ENCODE measurements at places on chromosomes 1 and 21.
A peak's percentile ranks its signal among the peaks of the same experiment; 100 is the strongest.

DNA sequence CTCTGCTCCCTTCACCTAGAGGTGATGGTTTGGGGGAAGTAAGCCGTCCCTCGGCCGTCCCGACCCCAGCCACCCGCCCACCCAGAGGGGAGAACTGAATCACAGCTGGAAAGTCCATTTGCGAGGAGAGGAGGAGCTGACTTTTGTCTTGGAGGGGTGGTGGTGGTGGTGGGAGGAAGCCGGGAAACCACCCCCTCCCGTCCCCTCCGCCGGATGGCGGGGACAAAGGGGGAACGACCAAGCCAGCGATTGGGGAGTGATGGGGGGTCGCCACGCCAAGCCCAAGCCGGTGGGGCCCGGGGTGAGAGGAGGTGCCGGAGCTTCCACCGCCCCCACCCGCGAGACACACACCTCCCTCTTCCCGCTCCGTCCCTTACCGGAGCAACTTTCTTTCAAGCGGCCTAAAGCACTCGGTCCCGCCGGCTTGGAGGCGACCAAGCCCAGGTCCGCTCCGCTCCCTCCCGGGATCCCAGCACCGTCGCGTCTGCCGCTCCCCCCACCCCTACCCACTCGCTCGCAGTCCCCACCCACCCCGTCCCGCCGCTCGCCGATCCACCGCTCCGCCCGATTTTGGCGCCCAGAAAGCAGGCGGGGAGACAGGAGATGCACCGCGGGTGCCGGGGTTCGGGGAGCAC, 540 bp downstream of the ARHGEF2 start:
- peak; percentile 70 for DNase-seq

DNA sequence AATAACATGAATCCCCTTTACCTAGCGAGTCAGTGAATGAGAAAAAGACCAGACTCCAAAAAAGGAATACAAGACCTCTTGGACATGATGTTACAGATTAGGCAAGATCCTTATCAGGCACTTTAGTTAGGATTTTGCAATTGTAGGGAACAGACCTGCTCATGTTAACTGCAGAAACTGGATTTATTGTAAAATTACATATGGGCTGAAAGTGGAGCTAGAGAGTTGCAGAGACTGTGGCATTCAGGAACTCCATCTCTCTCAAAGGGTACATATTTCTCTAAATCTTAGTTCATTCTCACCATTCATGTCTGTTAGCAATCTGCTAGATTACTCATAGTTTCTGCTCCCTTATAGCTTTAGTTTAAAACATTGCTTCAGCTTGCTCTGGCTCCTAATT, 142.2 kb downstream of the PAPPA2 start:
- DNase-seq, result no peak

GRCh38 chr1:210755991-210756659, 377.8 kb downstream of the KCNH1 start:
- no peak for DNase-seq

DNA sequence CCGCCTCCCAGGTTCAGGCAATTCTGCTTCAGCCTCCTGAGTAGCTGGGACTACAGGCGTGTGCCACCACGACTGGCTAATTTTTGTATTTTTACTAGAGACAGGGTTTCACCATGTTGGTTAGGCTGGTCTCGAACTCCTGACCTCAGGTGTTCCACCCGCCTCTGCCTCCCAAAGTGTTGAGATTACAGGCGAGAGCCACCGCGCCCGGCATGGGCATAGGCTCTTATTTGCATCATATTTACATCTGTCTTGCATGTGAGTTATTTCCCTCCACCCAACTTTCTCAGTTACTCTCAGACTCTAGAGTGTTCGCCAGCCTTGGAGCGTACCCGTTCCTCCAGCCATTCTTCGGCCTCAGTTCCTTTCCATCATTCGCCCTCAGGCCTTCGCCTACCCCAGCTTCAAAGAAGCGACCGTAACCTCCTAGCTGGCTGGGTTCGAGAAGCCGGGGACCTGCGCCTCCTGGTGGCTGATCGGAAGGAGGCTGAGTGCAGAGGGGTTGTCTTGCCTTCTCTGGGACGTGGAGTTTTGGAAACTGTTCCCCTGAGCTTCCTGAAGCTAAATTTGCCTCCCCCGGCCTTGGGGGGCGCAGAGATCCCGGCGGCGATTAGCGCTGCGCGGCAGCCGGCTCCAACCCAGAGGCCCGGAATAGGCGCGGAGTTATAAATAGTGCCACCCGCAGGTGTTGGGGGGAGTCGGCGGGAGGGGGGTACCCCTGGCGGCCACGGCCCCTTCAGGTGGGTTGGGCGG, 3.6 kb upstream of the ZBTB7B start:
- peak; percentile 82 for DNase-seq

- DNase-seq, result no peak
Measured at GRCh38 chr1:55827350-55827749, 612.2 kb upstream of the USP24 start.

DNA sequence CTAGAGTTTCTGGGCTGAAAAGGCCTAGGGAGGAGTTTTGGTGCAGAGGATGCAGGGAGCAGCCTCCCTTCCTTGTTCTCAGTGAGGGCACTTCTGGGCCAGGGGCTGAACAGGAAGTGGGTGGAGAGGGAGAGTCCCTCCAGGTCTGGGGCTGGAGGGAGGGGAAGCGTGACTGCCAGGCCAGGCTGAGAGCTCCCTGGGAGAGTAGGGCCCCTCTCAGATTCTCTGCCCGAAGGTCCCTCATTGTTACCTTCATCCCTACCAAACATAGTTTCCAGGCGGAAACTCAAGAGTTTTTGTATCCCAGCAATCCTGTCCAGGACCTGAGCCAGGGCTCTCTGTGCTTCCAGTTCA, 36.8 kb downstream of the CITED4 start:
- DNase-seq, result no peak

- no peak for DNase-seq
Measured at GRCh38 chr1:203547147-203547546, 53.2 kb downstream of the OPTC start.

DNA sequence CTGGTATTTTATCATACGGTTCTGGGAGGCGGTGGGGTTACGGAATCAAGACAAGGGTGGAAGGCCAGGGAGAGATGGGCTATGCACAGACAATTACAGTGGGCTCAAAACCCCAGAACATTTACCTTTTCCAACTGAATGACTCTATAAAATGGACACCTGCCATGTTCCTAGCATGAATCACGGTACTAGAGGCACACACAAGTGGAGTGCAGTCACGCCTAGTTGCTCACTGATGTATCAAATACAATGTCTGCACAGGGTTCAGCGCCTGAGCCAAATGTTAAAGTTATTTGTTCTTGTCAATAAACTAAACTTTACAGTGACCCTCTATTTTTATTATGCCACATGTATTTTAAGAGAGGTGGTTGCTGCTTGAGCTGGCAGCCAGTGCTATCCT, 121.4 kb downstream of the ATG4C start:
- no peak for DNase-seq

- DNase-seq, result peak; percentile 9
Measured at GRCh38 chr21:29295066-29295650, 3.6 kb upstream of the BACH1 start.
